ENCODE measurements at places on chromosomes 5 and 9.

GRCh38 chr5:159017786-159018185, 81.9 kb downstream of the EBF1 start:
- no peak for DNase-seq

DNA sequence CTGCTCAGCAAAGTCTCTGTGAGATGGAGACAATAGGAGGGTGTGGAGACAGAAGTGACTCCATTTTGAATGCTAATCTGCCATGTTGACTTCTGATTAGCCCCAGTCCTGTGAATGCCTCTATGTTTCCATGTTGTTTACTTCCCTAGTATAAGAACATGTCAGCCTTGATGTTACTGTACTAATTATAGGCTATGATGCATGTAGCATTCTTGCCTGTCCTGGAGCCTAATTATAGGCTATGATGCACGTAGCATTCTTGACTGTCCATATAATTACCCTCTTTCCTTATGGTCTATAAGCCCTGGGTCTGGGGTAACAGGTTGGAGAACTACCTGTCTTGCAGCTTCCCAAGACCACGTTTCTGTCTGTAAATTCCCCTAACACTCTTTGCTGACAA, 353.3 kb upstream of the CLINT1 start:
- DNase-seq: no peak

DNA sequence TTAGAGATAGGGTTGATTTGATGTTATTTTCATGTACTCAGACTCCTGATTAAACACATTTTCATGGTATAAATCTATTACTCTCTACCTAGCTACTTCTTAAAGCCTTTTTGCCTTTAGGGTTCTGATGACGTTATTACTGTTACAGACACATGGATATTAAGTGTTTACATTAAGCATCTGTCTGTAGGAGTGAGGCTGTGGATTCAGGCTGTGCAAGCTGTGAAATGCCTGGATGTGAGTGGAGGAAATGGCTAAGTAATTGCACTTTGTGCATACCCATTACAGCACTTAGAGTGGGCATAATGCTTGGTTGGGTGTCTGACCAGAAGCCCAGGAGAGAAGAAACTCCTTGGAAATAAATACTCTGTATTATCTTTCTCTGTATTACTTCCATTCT, 186.8 kb downstream of the SNX18 start:
- no peak for DNase-seq

DNA sequence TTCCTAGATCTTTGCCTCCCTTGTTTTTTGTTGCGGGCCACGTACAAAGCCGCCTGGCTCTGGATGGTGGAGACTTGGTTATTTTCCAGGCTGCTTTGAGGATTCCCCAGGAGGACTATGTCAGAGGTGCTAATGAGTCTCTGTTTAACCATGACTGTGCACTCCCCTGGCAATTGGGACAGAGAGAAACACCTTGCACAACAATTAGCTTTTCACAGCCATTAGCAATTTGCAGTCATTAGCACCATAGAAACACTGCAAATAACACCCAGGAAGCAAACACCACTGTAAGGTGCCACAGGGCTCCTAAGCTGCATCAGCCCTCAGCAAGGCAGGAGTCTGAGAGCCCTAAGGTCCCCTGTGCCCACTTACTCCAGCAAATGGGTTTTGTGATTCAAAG, 201.0 kb upstream of the VLDLR start:
- DNase-seq: peak; percentile 75

- peak; percentile 93 for DNase-seq
These were observed 85.0 kb upstream of the MELK start for GRCh38 chr9:36487482-36488388.

GRCh38 chr9:2288309-2288708, 273.2 kb downstream of the SMARCA2 start:
- no peak for DNase-seq

DNA sequence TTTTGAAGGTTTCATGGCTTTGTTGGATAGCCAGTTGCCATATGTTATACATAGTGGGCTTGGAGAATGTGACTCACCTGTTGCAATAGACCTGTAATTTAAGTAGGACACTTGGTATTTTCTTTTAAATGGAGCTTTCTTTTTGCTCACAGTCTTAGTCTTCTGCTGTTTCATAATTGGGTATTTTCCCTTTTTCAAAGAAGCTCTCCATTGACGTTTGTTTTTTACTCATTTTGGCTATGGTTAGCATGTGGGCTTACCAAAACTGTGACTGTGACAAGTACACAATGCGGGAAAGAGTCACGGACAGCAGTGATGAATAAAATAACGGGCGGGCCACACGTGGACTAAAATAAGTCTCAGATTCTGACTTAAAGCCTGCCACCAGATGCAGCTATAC, 23.2 kb upstream of the RNF20 start:
- no peak for DNase-seq

GRCh38 chr5:33631786-33632185, 191.0 kb downstream of the TARS1 start:
- no peak for DNase-seq

- no peak for DNase-seq
These were observed 216.2 kb downstream of the MED10 start for GRCh38 chr5:6162175-6162574.

GRCh38 chr5:105392122-105392709, 1829.6 kb upstream of the NUDT12 start:
- no peak for DNase-seq

- no peak for DNase-seq
These were observed 109.5 kb downstream of the TENT4A start for GRCh38 chr5:6822556-6823343.

DNA sequence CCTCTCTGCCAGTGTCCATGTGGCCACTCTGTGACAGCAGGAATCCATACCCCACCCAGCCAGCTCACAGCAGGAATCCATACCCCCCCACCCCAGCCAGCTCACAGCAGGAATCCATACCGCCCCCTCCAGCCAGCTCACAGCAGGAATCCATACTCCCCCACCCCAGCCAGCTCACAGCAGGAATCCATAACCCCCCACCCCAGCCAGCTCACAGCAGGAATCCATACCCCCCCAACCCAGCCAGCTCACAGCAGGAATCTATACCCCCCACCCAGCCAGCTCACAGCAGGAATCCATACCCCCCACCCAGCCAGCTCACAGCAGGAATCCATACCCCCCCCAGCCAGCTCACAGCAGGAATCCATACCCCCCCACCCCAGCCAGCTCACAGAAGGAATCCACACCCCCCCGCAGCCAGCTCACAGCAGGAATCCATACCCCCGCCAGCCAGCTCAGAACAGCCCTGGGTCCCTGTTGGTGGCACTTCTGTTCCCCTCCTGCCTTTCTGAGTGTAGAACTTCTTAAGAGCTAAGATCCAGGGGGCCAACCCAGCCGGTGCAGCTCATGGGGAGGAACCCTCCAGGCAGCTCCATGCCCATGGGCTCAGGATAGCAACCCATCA, 8.4 kb upstream of the RXRA start:
- DNase-seq: no peak

- DNase-seq: no peak
These were observed 134.2 kb downstream of the KCNIP1 start for GRCh38 chr5:170638051-170638450.

DNA sequence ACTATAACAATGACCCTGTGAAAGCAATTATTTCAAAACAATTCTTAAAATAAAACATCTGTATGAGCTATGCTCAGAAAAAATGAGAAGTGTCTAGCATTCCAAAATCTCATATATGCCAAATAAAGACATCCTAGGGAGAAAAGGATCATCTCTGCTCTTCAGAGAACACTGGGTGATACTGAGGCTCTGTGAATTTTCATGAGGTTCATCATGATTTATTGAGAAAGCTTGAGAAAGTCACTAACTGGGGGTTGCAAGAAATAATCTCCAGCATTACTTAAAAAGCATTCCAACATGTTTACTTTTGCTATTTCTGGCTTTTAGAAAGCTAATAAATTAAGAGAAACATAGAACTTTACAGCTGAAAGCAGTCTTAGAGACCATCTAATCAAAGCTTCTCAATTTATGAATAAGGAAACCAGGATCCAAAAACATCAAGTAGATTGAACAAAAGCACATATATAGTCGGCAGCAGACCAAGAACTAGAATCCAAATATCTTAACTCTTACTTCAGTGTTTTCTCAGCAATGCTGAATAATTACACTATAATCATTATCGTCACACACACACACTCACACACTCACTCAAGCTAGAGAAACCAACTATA, 372.8 kb downstream of the NR2F1-AS1 start:
- no peak for DNase-seq

GRCh38 chr9:31683116-31683515, 701.3 kb upstream of the ACO1 start:
- peak; percentile 74 for DNase-seq

DNA sequence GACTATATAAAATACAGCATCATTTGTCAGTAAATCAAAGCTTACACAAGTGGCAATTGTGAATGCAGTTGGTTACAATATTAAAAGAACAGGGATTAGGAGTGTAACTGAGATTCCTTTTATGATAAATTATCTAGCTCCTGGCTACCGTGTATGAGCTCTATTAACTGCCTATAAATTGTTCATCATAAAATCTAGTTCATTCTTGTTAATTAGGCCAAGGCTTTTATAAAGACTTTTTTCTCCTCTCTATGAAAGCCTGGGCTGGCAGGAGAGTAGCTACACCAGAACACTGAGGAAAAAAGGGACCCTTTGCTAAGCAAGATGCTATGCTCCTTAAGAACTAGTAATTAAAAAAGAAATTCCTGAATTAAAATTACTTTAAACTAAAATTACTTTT, 132.4 kb upstream of the MEF2C start:
- DNase-seq: no peak

GRCh38 chr9:86983620-86984259, 36.4 kb upstream of the GAS1 start:
- no peak for DNase-seq

GRCh38 chr9:35965011-35965410, 7.1 kb upstream of the OR2S2 start:
- DNase-seq: no peak

GRCh38 chr5:42250-42649, 49.7 kb upstream of the PLEKHG4B start:
- DNase-seq: no peak

DNA sequence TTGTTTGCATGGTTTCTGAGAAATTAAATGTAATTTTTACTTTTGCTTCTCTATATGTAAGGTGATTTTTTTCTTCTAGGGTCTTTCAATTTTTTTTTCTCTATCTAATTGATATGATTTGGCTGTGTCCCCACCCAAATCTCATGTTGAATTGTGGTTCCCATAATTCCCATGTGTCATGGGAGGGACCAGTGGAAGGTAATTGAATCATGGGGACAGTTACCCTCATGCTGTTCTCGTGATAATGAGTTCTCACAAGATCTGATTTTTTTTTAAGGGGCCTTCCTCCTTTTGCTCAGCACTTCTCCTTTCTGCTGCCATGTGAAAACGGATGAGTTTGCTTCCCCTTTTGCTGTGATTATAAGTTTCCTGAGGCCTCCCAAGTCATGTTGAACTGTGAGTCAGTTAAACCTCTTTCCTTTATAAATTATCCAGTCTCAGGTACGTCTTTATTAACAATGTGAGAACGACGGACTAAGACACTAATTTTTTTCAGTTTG, 150.8 kb downstream of the MTRR start:
- no peak for DNase-seq

DNA sequence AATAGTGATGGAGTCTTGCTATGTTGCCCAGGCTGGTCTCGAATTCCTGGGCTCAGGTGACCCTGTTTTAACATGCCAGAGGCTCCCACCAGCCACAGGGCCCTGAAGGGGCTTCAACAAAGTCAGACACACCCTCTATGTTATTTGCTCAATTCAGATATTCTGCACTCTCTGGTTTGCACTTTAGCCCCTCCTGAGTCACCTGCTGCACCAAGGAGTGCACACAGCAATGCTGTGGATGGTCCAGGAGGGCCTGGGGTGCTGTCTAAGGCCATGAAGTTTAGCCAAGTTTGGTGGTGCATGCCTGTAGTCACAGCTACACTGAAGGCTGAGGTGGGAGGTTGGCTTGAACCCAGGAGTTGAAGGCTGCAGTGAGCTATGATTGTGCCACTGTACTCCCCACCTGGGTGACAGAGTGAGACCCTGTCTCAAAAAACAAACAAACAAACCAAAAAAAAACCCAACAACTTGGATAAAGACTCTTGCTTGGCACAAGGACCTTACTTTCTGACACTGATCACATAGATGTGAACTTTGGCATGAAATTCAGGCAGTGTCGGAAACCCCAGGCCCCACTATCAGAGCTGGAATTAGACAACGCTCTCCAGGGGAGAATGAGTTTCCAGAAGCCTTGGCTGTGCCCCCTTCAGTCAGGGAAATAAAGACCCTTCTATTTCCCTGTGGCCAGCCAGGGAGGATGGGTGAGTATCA, 39.7 kb upstream of the CDKN2AIPNL start:
- no peak for DNase-seq

DNA sequence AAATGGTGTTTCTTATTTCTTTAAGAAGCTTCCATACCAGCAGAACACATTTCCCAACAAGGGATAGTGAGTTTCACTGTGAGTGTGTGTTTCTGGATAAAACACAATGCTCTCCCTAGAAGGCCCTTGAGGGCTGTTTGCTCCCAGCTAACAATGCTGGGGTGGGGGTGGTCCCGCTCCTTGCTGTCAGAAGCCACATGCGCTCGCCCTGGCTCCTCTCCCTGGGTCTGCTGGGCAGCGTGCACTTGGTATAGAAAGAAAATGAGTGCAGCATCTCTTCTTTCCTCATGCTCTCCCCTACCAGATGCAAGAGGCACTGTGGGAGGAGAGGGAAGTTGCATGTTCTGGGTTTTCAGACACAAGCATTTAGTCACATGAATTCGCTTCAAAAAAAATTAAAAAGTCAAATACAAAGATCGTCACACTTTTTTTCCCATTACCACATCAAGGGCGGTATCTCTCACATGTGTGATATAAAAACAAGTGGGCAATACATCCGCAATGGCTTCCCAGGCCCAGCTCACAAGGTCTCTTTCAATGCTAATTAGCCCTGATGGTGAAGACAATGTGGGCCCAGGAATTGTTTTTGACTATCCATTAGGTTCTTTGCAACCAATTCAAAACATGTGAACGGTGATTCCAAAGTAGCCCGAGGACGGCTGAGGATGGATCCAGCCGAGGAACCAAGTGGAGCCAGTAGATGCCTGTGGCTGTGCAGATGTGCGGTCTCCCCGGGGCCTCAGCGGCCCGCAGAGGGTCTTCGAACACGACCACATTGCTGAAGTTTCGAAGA, 603.6 kb downstream of the IRX1 start:
- DNase-seq: no peak

GRCh38 chr5:112024769-112025168, 267.8 kb upstream of the NREP start:
- no peak for DNase-seq

GRCh38 chr9:28365020-28365640, 791.8 kb upstream of the C9orf72 start:
- no peak for DNase-seq

DNA sequence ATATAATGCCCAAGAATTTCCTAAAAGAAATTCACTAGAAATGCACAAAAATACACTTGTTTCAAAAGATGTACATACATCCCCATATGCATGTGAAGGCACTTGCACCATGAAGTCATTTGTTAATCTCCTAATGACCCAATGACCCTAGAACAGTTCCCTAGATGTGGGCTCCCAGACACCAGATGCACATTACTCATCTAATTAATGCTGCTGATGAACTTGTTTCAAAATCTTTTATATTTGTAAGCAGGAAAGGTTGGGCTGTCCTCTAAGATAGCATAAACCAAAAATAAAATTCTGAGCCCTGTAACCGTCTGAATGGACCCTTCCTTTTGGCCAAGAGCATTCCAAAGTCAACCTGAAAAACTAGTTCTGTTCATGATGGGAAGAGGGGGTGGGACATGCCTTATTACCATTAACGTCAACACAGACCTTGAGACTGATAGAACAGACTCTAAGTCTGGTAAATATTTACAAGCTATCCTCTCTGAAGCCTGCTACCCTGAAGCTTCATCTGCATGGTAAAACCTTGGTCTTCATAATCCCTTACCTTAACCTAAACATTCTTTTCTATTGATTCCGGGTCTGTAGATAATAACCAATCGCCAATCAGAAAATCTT, 91.0 kb upstream of the DAPK1 start:
- DNase-seq: no peak

All from NCI-H1092 treated with DMSO at 0.1 percent for 48 hours (cell line).